ENCODE measurements at places on chromosomes 1 and 21.
A peak's percentile ranks its signal among the peaks of the same experiment; 100 is the strongest.

- DNase-seq, result no peak
Measured at GRCh38 chr1:22038036-22038435, 14.5 kb upstream of the CDC42 start.

- DNase-seq, result no peak
Measured at GRCh38 chr1:117173691-117174090, 37.0 kb downstream of the VTCN1 start.

DNA sequence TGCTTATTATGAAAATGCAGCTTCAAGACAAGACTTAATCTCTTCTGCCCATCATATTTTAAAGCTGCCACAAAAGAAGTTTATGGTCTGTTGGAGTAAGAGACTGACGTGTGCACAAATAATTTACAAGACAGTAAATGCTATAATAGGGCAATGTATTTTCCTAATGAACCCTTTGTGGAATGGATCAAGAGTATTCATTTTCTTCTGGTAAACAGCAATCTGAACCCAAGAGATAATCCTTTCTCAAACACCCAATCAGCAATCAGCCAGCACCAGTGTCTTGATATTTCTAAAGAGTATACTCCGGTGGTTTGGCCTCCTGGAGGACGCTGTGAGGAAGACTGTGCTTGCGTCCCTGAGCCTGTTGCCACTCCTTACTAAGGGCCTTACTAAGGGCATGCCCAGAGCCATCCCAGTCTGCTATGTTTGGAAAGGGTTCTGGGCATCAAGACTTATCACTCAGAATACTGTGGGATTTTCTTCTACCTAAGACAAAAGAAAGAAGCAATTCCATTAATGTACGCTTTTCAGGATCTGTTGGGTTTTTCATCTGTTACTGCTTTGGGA, 48.8 kb upstream of the LRRC8D start:
- no peak for DNase-seq

DNA sequence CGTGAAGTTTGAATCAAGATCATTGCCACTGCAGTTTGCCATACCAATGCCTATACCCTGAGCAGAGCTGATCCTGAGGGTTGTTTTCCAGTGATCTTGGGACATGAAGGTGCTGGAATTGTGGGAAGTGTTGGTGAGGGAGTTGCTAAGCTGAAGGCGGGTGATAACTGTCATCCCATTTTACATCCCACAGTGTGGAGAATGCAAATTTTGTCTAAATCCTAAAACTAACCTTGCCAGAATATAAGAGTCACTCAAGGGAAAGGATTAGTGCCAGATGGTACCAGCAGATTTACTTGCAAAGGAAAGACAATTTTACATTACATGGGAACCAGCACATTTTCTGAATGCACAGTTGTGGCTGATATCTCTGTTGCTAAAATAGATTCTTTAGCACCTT, 78.6 kb downstream of the FMN2 start:
- DNase-seq, result no peak

DNA sequence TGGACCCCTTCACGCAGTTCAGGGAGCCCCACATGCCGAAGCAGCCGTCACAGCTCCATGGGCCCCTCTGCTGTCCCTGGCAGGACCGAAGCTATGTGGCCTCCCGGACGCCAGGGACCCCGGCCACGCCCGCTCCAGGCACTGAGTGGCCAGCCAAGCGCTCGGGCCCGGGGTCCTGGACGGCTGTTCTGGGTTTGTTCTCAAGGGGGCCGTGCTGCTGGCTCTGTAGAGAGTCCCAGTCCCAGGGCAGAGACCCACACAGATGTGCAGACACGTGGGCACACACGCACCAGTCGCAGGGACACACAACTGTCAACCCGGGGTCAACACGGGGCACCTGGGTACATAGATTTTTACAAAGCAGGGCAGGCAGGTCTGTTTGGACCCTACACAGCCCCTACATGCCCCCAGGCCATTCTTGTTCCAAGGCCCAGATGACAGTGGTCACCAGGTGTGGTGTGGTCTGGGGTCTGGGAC, 6.7 kb downstream of the B3GALT6 start:
- no peak for DNase-seq

GRCh38 chr1:181134543-181135436, 46.3 kb downstream of the IER5 start:
- no peak for DNase-seq

- DNase-seq, result no peak
Measured at GRCh38 chr1:52164604-52165003, 22.7 kb downstream of the ZFYVE9 start.

DNA sequence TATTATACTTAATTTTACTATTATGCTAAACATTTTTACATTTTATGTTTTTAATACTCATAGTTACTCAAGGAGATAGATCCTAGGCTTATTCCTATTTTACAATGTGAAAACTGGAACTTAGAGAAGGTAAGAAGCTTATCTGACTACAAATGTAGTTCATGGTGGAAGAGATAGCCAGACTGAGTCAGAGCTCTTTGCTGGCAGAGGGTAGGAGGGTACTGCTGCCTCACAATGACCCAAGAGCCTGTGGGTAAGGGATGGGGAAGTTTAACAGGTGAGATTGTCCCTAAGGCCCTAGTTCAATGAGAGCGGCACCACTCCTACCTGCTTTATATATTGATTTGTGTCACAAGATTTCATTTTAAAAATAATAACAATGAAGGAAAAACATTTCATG, 34.1 kb upstream of the NEK7 start:
- DNase-seq, result no peak

DNA sequence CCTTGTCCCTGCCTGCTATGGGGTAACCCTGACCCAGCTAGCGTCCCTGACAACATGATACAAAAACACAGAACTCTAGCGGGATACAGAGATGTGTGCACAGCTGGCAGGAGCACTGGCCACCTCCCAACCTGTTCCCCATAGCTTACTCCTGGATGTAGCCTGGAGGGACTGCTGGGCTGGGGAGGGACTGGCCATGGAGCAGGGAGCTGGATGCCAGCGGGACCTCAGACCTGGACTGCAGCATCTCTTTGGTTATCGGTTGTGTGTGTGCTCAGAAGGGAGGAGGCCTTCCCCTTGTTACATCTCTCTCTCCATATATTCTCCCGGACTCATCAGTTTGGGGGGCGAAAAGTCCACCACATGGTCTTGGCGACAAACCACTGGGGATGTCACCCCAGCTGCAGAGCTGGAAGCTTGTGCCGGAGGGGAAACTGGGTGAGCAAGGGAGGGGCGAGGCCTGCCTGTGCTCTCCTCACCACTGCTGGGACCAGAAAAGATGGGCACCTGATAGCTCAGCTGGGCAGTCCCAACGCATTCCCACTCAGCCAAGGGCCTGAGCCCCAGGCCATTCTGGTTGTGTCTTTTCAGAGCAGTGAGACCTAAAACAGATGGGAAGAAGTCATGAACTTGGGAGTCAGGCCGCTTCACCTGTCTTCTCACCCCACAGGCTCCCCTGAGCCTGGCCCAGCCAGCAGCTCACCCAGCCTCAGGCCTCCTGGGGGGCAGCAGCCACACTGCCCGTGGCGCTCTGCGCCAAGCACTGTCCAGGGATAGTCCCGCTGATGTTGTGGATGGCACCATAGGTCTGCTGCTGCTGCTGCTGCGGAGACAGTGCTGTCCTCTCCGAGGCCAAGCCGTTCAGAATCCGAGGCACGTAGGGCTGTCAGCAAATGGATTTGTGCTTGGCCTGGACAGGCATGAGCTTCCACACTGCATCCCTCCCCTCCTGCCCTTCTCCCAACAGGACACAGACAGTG, 35.6 kb downstream of the TMEM63A start:
- DNase-seq, result no peak

DNA sequence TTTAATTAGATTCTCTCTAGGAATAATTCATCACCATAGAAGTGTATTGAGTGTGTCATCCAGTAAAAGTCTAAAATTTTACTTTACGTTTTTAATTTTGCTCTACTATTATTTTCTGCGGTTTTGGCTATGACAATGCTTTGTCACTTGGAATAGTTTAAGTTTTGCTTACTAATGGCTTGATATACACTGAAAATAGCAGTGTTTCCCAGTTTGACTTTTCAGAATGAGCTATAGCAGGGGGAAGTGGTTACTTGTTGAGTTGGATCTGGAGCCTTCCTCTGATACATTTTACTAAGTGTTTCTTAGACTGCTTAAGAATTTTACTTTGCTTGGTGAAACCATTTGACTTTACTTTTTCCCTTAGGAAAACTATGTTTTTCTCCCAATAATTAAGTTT, 5.0 kb downstream of the DNAJC16 start:
- DNase-seq, result no peak

DNA sequence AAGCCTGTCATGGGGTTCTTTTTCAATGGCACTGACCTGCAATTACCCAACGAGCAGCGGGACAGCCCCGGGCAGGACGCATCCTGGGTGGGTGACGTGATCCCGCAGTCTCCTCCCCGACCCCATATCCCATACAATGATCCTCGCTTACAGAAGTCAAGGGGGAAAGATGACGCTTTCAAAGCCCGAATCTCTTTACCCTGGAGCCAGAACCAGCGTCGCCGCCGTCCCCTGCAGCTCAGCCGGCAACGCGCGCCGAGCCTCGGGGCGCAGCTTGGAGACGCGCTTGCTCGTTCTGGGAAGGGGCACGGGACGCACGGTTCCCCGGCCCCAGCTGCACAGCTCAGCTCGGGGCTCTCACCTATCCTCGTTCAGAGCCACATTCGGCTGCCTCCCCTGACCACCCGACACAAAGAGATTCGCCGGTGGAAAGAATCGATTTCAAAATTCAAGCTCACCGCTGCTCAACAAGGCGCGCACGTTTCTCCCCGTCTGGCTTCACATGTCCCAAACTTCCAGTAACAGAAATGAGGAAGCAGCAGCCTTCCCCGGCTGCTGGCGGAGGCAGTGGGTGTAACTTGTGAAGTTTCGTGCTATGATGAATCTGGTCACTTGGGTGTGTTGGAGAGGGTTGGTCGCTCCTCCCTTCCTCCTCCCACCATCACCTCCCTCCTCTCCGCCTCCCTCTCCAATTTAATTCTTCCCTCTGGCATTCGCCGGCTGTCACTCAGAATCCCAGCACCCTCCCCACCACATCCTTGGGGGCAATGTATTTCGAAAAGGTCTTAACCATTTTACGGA, at the start of gene TIAM1:
Gene TIAM1, minus strand, starts transcription at position 582 of the 801 bp plus-strand sequence. CDS start 77,289 bp downstream, outside the sequence.
- peak; percentile 26 for DNase-seq

DNA sequence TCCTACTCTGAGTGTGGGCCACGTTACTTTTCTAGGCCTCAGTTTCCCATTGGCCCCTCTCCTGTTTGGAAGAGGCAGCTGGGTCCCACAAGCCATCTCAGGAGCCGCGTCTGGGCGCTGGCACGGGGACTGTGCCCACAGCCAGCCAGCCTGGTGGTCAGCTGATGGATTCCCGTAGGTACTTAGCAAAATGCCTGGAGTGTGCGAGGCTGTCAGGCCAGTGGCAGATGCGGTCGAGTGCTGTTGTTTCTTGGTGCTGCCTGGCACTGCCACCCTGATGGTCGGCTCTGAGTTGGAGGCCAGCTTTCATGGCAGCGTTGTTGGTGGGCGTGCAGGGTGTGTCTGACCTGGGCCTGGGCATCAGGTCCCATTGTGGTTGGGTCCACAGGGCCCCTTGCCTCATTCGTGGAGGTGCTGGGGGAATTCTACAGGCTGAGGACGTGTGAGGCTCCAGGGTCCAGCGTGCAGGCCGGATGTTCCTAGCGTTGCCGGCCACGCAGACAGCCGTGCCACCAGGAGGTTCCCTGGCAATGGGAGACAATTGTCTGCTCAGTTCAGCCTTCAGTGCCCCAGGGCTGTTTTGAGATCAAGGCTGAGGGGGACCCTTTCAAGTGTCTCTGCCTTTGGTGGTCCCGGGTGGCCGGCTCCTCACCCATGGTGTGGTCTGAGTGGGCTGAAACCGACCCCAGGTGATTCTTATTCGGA, 20.9 kb downstream of the SKI start:
- no peak for DNase-seq

- no peak for DNase-seq
Measured at GRCh38 chr1:112027696-112028095, 38.2 kb upstream of the KCND3 start.

DNA sequence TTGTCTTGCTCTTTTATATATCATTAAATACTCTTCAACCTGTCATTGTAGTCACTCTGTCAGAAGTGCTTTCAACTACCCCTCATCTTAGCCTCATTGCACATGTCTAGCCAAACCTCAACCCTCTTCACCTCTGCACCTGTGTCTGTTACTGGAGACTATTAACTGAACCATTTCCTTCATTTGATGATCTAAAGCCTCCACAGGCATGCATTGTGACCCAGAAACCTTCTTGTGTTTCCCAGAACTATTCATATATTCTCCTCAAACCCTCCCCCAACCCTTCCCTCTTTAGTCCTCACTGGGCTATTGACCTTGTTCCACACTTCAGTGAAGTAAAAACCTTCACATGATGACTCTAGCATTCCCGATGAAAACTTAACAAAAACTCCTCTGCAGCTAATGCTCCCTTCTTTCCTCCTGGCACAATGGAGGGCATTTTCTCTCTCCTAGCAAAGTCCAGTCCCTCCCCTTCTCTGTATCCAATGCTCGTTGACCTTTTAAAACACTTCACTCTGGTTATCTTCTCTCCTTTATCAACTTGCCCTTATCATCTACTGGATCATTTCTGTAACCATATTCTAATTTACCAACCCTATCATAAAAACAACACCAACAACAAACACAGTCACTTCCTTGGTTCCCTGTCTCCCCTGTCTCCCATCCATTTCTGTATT, 86.1 kb downstream of the BACH1 start:
- DNase-seq, result no peak

DNA sequence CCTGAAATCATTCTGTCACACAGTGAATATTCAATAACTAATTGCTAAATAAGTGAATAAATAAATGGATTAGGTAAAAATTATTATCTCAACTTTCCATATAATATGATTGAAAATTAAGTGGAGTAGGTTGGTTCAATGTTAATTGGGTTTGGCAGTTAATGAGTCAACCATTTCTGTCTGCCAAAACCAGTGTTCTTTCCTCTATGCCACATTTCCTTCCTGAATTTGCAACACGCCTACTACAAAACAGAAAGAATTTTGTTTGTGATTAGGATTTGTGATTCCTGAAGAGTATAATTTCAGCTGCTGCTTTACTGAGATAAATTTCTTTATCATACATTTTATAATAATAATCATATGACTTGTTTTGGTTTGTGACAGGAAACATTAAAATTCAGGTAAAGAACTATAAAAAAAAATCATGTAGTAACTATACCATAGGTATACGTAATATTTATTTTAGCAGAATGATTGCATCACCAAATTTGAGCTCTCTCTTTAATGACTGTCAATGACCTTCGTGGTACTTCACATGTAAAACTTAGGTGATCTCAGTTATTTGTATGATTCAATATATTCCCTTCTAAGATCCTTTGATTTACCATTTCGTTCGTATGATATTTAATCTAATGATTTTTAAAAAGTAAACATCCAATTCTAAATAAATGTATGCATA, 241.3 kb downstream of the KCNT2 start:
- DNase-seq, result no peak

GRCh38 chr21:44930543-44930981, 9.3 kb upstream of the SLX9 start:
- no peak for DNase-seq

GRCh38 chr1:211606914-211607753, 28.2 kb upstream of the SLC30A1 start:
- DNase-seq, result no peak

Measured in kidney capillary endothelial cell (primary cell).